ENCODE measurements at places on chromosomes 7 and 10.

GRCh38 chr7:130032698-130033097 lies 18.5 kb downstream of the ZC3HC1 start:
- no peak for DNase-seq

DNA sequence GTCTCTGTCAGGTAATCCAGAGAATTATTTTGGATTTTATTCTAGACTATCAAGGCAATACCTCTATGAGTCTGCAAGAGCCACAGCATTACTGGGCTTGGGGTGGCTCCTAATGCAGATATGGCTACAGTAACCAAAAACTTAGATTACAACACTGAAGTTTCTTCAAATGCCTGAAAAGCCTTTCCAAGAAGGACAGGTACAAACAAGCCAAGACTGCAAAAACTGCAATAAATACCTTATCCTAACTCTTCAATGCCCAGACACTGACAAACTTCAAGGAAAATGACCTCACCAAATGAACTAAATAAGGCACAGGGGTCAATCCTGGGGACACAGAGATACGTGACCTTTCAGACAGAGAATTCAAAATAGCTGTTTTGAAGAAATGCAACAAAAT lies 82.0 kb downstream of the TES start:
- DNase-seq: no peak

DNA sequence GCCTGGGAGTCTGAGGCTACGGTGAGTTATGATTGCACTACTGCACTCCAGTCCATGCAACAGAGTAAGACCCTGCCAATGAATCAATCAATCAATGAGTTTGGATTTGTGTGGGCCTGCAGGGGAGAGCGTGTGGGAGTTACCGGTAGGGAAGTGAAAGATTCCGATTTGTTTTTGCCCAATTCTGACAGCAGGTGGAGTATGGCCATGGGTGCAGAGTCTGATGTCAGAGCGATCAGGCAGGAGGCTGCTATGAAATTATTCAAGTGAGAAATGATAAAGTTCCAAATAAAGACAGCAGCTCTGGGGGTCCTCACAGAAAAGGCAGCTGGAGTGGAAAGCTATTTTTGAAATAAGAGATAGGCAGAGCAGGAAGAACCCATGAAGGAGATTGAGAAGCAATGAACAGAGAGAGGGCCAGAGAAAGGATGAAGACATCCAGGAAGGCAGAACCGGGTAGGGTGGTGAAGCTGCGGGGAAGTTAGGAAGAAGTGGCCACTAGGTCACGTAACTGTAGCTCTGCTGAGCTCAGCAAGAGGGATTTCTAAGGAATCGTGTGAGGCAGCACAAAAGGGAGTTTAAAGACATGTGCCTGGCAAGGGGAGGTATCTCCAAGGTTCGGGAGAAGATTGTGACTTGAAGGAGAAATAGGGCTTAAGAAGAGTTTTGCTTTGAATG lies 93.7 kb upstream of the NMT2 start:
- peak; percentile 9 for DNase-seq

DNA sequence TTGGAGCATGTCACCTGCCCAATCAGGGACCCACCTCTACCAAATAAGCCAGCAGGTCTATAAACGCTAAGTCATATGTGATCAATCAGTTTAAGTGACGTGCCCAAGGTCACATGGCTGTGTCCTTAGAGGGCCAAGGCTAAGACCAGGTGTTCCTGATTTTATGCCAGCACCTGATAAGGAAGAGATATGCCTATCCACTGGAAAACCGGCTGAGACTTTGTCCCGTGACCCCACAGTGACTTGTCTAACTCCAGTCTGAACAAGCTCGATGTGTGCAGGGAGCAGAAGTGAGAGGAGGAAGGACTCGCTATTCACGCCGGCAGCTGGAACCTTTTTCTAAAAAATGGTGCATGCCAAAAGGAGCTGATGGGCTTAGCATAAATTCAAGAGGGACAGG lies 57.0 kb downstream of the PRKAG2 start:
- no peak for DNase-seq

DNA sequence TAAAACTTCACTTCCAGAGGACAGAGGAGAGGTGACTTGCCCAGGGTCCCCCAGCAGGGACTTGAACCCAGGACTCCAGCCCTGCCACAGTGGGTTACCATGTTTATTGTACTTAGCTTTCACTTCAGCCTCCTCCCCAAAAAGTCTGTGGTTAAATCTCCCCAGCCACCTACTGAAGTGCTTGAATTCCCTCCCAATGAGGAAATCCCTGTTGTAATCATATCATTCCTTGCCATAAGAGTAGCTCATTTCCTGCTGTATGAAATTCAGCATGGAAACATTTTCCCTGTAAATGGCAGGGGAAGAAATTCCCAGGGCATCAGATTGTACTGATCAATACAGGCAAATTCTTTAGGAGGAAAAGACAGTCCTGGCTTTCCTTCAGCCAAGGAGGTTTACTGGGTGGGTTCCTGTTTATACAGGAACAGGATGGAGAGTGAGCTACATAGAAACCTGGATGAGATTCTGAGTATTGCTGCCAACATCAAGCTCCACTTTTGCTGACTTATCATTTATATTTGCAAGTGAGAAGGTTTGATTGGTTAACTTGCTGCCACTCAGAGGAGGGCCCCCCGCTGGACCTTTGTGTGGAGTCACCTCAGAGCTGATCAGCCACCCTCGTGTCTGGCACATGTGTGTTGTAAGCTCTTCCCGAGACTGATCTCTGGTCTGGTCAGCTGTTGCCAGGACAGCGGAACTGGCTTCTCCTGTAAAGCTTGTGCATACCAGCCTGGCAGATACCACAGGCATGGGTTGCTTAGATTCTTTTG lies 16.4 kb upstream of the PDZD8 start:
- no peak for DNase-seq

DNA sequence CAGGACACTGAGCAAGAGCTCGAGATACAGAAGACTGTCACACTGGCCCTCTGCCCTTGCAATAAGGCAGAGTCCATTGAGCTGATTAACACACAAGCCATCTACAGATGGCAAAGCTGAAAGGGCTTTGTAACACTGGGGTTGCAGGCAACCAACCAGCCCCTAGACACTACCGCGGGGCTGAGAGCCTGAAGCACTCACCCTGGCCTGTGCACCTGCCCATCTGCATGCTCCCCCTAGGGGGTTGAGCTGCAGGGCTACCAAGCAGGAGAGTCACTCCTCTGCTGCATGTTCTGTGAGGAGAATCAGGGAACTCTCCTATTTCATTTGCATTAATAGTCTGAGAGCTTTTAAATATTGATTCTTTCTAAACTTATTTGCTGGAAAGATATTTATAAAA lies 128.1 kb upstream of the VIPR2 start:
- no peak for DNase-seq

DNA sequence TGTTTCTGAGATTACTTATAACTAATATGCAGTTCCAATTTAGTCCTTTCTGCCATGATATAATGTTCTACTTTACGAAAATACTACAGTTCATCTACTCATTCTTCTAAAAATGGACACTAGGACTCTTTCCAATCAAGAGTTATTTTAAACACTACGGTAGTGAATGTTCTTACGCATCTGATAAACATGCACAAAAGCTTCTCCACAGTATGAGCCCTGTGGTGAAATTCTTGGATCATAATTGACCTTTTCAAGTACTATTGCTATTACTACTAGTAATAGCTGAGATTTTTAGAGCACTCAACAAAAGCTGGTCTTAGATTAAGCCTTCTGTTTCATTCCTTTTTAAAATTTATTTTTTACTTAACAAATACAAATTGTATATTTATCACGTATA lies 106.4 kb downstream of the CH25H start:
- no peak for DNase-seq

- DNase-seq: peak; percentile 58
These were observed 41.4 kb upstream of the SGCE start for GRCh38 chr7:94697035-94697974.

- no peak for DNase-seq
These were observed 10.4 kb upstream of the OCM2 start for GRCh38 chr7:98000356-98000755.

DNA sequence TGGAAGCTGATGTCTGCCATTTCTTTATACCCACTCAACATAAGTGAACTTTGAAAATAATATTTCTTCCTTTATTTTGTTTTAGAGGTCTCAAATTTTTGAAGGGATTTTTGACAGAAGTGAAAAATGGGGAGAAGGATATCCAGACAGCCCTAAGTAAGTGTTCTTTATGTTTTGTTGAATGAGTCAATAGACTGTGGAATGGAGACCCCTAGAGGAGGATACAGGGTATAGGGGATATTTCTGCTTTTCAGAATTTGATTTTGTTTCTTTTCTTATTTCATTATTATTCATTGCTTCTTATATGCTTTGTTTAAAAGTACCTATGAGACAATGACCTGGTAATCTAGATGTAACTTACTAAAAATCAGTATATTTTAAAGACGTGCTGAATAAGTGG lies 34.4 kb downstream of the PLEKHA8 start:
- DNase-seq: peak; percentile 69

DNA sequence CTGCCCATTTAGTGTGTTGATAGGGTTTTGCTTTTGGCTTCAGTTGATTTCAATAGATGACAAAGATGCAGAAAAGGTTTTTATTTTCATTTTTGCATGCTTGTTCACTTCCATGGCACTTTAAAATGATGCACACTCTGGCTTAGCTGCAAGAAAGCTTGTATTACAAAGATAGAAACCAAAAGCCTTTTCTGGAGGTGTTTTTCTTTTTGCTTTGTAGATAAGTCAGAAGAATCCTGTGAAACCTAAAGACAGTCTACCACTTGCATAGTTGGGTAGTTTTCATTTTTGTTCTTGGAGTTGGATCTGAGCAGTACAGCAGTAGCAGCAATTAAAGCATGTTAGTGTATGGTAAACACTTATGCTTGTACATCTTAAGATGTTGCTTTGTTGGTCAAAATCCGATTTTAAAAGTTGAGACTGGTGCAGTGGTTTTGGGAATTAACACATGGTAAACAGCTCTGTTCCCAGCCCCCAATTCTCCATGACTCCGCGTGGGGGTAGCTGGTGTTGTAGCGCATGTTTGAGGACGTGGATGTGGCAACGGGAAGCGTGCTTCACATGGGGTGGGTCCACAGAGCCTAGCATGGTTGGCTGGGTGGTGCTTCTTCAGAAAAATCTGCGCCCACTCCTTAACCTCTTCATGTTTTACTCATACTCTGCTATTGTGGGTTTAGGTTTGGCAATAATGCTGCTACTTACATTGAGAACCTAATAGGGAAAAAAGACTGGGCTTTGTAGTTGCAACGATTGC lies 19.8 kb downstream of the CCNY start:
- no peak for DNase-seq

DNA sequence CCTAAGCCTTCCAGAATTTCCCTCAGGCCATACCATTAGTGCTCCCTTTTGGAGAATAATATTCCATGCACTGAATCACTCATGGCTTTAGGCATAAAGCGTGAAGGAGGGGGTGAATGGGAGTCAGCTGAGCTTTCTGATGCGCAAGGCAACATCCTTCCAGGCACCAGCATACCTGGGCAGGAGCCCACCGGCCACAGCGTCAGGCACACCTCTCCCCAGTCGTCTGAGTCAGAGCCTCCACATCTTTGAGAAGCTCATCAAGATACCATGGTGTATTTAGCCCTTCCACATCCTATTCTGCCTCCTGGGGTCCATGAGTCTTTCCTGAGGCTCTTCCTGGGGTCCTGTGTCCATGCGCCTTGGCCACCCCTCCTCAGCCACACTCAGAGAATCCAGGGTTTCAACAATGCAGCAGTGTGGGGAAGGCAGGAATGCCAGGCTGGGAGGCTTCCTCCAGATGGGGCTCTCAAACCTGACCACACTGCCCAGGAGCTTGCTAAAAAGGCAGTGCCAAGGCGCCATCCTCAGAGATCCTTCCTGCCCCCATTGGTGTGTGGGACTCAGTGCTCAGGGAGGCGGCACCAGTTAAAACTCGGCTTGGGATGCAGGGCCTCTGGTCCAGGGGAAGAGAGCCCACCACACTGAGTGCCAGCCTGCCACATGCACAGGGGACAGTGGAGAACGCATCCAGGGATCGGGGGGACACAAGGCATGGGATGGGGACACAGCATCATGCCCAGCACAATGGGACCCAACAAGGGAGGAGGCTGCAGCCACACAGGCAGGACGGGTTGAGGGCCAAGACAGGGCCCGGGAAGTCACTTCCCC lies 31.6 kb downstream of the RASGEF1A start:
- no peak for DNase-seq

GRCh38 chr10:22250897-22251660 lies 33.3 kb upstream of the EBLN1 start:
- DNase-seq: peak; percentile 48

DNA sequence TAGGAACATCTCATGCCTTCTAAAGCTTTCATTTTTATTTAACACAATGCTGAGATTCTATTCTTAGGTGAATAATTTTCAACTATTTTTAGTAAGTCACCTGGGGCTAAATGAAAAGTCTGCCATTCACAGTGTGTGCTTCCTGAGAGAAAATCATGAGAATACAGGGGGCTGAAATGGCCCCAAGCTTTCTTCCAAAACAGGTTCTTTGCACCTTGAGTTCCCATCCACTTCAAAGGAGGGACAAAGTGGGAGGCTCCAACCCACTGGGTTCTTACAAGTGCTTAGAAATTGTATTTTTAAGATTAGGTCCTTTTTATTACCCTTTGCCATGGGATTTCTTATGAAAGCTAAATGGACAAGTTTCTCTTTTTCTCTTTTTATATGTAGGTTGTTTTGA lies 21.5 kb upstream of the FAM133B start:
- no peak for DNase-seq

- no peak for DNase-seq
These were observed 8.4 kb upstream of the SAMD8 start for GRCh38 chr10:75102830-75103673.

DNA sequence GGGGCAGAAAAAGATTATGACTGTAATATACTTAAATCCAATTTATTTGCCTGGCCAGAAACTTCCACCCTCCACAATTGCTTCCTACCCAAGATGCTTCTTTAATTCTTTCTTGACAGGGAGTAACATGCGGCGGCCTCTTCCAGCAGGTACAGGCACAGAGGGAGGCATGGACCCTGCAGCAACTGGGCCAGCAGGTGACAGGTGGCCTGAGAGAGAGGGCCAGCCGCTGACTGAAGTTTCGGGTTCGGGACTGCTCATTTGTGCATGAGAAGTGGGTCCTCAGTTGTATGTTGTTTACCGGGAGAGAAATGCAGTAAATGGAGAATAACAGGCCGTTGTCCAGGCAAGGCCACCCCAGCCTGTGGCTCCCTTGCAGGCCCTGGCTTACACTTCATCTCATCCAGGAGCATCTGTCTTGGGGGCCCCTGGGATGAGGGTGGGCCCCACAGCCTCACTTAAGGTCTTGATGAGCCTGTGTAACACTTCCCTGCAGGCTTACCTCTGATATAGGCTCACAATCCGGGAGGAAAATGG lies 72.5 kb downstream of the C10orf143 start:
- no peak for DNase-seq

- DNase-seq: no peak
These were observed 139.5 kb downstream of the ST7 start for GRCh38 chr7:117092785-117093184.

DNA sequence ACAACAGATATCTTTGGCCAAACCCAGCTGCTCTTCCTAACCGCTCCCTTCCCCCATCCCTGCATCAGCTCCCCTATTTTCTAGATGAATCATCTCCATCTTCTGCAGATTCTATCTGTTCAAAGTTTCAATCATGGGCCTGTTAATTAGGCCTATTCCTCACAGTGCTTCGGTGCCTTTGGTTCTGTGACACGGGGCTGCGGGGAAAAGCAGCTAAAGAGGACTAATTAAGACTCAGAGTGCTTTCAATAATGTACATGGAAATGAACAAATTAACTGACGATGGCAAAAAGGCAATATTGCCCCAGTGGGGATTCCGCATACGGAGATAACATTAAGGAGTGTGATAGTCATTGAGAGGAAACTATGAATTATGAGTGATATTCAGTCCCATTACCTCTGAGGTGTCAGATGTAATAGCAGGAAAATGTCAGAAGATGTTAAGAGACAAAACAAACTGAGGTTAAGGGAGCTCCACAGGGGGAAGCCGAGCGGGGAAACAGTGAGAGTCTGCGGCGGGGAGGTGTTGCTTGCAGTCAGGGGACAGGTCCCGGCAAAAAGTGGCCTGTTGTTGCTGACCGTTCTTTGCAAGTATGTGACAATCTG lies 716.9 kb downstream of the TYW1 start:
- DNase-seq: no peak

Measured in DMS53 (cell line).